Fibroblast of skin of back (primary cell): ENCODE measurements at places on chromosomes 7 and 10.

GRCh38 chr7:30645661-30646060 is 36.6 kb downstream of the CRHR2 start:
- no peak for DNase-seq

GRCh38 chr10:92742331-92743228 is 52.8 kb downstream of the HHEX start:
- no peak for DNase-seq

DNA sequence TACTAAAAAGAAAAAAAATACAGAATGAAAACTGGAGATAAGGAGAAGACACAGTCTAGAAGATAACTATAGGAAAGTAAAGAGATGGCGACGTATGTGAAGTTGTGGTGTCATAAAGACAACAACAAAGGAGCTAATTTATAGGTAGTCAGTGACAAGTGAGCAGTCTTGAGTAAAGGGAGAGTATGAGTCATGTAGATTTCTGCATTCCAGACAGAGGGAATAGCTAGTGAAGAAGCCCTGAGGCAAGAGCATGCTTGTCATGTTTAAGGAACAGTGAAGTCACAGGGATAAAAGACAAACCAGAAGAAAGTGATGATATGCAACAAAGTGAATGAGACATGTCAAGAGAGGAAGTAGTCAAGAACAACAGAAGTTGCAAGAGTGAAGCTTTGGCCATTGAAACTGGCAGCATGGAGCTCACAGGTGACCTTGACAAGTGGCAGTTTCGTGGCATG is 2.3 kb upstream of the MIOS start:
- DNase-seq: peak; percentile 93

DNA sequence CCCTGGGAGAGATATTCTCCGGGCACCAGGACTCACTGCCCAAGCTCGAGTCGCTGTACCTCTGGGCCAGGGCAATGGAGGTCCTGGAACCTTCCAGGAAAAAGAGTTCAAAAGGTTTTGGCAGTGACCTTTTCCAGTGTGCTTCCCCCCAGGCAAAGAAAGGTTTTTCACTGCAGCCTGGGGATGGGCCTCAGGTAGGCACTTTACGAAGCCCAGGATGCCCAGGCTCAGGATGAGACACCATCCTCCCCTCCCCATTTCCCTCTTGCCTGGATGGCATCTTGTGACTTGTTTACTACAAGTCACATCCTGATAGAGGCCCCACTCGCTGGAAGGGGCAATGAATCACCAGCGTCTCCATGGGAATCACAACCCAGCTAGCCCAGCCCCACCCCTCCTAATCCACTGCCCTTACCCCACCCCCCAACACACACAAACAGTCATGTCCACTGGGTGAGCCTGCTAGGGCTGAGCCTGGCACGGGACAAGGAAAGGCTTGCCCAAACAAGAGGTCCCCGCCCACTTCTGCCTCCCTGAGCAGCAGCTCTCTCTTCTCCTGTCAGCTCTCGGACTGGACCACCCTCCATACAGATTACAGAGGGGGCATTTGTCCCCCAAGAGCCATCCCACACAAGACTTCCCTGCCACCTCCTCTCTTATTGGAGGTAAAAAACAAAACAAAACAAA is 93.8 kb upstream of the SMNDC1 start:
- DNase-seq: peak; percentile 98

DNA sequence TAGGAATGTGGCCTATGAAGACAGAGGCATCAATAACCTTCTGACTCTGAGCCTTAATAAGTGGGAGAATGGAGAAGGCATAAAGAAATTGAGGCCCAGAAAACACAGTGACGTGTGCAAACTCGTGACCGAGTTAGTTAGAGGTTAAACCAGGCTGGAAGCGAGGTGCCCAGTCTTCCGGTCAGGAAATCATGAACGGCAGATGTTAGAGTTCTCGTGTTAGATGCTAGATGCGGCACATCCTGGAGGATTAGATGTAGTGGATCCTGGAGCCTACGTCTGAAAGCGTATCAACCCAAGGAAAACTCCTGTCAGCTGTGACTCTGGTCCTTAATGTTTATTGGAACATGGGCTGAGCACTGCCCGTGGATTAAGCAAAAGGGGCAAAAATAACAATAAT is 275.9 kb downstream of the TCF7L2 start:
- no peak for DNase-seq

GRCh38 chr7:128045766-128046165 is 14.5 kb upstream of the LRRC4 start:
- DNase-seq: peak; percentile 38

GRCh38 chr7:35680403-35681013 is 14.4 kb downstream of the HERPUD2 start:
- DNase-seq: no peak

DNA sequence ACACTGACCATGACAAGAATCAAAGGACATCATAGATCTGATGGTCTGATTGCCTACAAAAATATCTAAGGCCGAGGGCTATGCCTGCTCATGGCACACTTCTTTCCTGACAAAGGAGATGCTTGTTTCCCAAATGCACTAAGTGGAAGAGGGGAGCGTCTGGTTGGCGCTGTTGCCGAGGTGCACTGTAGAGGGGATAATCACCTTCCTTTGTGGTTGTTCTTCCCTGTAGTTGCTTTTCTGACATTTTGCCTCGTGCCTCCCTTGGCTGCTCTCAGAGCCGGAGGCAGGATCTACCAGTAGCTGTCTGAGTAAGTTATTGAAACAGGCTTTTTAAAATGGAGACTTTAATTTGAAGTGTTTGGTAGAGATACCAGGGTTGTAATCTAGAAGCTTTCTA is 352.0 kb downstream of the SORCS3 start:
- no peak for DNase-seq

DNA sequence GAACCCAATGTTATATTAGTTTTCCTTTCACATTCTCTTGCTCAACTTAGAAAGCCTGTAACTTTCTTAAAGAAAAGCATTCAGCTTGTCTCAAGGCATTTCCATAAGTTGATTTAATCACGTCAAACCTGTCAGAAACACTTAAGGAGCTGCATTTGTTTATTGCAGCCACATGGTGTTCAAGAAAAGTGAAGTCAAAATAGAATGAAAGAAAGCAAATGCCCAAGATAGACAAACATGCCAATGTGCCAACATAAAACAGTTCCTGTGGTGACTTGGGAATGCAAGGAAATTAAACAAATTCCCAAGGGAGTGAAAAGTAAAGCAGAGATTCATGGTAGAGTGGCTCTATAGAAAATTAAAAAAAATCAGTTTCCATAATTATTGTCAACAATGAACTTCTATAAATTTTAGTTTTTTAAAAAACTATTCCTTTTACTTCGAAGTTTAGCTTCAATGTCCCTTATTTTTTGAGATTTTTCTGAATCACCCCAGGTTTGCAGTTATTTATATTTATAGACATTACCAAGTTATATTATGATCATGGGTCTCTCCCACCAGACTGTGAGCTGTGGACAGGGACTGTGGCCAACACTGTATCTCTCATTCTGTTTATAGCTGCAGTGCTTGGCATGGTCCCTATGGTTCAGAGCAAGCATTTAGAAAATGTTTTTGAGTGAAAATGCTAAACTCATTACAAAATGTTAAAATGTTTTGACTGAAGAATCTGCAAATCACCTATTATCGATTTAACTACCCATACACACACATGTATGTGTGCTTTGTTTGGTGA is 887.4 kb downstream of the REEP3 start:
- peak; percentile 58 for DNase-seq

DNA sequence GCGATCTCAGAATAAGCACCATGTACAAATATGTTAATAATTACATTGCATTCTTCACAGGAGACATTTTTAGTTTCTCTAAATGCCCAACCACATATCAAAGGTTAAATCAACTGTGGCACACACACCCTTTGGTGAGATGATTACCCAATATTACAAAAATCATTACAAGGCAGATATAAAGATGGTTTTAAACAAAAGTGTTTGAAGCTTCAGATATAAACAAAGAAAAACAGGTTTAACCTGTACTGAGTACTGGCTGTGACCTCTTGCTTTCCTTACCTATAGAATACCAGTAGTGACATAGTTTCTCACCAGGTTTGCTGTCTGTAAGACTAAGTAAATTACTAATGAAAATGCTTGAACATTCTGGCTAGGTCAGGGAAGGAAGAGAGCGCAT is 360.0 kb upstream of the IGFBP3 start:
- no peak for DNase-seq

DNA sequence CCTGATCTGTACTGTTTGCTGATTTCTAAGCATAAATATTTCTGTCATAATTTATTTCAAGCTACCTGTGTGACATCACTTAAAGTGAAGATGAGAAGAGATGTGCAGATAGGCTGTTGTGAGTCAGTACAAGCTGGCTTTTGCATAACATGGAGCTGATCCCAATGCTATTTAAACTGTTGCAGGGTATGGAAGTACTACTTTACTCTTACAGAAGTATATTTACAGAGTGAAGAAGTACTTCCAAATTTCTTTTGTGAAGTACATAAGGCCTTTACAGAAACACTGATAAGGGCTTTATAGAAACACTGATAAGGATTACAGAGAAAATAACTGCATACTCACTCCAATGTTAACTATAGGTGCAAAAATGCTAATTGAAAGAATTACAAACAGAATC is 911.6 kb downstream of the LRMDA start:
- no peak for DNase-seq

- DNase-seq: no peak
These were observed 76.1 kb upstream of the LRGUK start for GRCh38 chr7:134051020-134051419.

- DNase-seq: peak; percentile 64
These were observed 86.8 kb upstream of the ZMIZ1 start for GRCh38 chr10:78981970-78982281.

DNA sequence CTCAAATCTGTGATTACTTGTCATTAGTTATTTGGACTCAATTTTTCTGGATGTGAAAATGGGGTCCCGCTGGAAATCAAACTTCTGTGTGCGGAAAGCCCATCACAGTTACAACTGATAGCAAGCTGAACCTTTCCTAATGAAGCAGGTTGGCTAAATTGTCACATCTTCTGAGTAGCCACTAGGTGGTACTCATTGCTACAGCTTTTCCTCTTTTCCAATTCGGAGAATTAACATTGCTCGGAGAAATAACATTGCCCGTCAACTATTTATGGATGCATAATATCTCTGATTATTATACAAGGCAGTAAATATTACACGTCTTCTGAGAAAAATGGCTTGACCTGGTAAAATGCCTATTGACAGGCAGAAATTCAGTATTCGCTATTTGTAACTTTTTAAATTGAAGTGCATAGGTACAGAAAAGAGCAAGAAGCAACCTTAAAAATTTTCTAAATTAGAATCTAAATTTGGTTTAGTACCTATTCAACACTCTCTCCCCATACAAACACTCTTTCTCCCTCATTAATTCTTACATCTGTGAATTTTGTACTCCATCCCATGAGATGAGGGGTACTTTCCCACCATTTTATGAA is 17.3 kb upstream of the BLOC1S2 start:
- peak; percentile 15 for DNase-seq

GRCh38 chr10:75712242-75712880 is 280.9 kb downstream of the LRMDA start:
- DNase-seq: no peak

GRCh38 chr7:37084303-37084702 is 360.0 kb upstream of the AOAH start:
- DNase-seq: no peak

GRCh38 chr7:44977304-44977958 is 1.4 kb downstream of the MYO1G start:
- DNase-seq: no peak

GRCh38 chr10:60382946-60383681 is 6.6 kb downstream of the ANK3 start:
- DNase-seq: no peak
